ENCODE measurements at places on chromosomes 11 and 22.

DNA sequence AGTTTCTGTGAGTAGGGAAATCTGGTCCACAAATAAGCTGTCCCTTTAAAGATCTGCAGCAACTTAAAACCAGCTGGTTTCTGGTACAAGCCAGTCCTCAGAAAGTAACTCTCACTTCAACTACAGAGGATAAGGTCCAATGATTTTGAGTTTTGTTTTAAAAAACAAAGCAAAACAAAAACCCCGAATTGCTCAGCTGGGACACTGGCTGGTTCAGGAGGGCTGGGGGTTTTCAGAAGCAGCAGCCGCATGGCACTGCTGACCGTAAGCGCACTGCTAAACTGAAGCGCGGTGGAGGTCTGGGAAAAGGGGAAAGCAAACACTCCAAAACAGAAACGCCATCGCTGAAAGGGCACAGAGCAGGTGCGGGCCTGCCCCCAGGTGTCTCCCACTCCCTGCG is 59.7 kb downstream of the MICAL3 start:
- no peak for DNase-seq

DNA sequence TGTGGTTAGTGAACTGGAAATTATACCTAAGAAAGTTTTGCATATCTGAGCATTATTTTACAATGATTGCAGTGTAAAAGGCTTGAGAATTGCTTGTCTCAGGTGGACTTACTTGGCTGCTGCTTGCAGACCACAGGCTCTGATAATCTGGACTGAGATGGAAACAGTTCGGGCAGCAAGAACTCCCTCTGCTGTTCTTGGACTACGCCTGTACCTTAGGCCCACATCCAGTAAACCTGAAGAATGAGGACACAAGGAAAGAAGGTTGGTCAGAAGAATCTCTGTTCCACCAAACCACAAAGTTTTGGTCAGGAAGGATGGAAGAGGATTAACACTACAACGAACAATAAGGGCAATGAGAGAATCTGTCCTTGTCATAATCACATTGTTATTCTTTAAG is 80.1 kb downstream of the C2CD3 start:
- DNase-seq: no peak

- DNase-seq: no peak
Observed at GRCh38 chr11:95739108-95739938, 50.3 kb downstream of the FAM76B start.

GRCh38 chr11:66309475-66309874 is 7.4 kb downstream of the CD248 start:
- no peak for DNase-seq

- DNase-seq: peak; percentile 66
Observed at GRCh38 chr11:910589-911030, at the start of gene CHID1. Gene CHID1, minus strand, starts transcription at chr11:910810. Its CDS starts 5,994 bp downstream, at chr11:904816.

GRCh38 chr22:20424568-20424931 is 13.1 kb downstream of the SCARF2 start:
- DNase-seq: no peak

- no peak for DNase-seq
Observed at GRCh38 chr11:69874178-69874983, 55.2 kb upstream of the FGF3 start.

DNA sequence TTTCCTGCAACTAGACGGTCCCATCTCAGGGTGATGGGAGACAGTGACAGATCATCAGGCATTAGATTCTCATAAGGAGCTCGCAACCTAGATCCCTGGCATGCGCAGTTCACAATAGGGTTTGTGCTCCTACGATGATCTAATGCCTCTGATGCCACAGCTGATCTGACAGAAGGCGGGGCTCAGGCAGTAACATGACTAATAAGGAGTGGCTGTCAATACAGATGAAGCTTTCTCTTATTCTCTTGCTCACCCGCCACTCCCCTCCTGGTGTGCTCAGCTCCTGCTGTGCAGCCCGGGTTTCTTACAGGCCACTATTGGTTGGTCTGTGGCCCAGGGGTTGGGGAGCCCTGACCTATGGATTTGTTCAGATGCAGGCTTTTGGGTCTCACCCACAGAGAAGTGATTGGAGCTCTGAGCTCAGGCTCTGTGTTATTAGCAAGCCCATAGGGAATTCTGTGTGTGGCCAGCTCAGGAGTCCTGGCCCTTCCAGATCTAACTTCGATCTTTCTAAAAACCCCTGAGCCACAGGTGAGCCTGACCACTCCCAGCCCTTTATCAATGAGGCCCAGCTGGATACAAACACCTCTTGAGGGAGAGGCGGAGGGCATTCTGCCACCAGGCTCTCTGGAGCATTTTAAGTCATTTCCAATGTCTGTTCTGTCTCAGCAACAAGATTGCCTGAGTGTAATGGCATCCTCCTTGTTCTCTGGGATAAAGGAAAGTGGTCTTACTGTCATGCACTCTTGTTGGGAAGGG is 351.8 kb downstream of the BUD13 start:
- no peak for DNase-seq

DNA sequence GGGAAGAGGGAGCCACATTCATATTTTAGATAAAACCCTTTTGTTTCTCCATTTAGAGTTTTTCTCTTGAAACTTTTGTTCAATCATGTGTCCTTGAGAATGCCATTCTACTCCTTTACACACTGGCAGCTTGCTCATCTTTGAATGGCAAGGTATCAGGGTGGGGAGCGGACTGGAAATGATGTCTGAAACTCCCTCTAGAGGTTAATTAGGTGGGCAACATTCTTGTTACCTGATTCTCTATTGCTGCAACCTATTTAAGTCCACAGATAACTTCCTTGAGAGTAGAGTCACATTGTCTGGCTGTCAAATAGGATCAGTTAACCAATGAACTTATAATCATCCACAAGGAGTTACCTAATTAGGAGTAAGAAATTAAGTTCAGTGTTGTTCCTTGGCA is 533.6 kb upstream of the API5 start:
- DNase-seq: no peak

GRCh38 chr11:114322934-114323333 is 26.7 kb downstream of the NNMT start:
- DNase-seq: no peak

- no peak for DNase-seq
Observed at GRCh38 chr11:87616511-87616910, 558.7 kb downstream of the RAB38 start.

GRCh38 chr11:86918973-86919372 is 36.2 kb downstream of the FZD4 start:
- DNase-seq: no peak

DNA sequence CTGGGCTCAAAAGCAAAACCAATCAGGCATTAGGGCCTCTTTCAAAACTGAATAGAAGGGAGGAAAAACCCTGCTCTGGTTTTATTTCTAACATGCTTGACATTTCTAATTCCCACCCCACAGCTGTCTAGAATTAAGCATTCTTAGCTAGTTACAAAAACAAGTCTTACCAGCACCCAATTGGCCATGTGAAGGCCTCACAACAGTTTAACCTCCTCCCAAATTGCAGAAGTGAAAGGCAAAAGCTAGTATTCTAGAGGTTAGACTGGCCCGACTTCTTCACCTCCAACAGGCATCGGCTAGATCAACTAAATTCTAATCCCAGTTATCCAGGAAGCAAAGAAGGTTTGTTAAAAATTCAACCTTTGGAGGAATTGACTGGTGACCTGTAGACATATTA is 6.5 kb downstream of the SF1 start:
- no peak for DNase-seq

GRCh38 chr22:40116496-40117200 is 61.1 kb upstream of the TNRC6B start:
- peak; percentile 14 for DNase-seq

GRCh38 chr22:47929646-47930185 is 1167.3 kb downstream of the TBC1D22A start:
- DNase-seq: no peak

DNA sequence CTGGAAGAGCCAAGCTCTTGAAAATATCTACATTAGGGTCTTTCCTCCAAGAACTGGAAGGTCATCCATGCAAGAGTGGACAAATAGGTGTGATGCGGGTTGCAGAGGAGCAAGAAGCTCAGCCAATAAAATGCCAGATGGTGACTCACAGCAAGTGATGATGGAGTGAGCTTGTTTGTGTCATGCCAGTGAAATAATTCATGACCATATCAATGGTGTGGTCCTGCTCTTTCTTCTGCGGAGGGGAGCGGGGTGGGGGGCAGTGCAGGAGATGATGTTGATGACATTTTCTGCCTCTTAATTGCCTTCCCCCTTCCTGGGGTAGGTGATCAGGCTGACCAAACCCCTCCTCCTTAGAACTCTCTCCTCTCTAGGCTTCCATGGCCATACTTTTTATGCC is 118.5 kb upstream of the TIMP3 start:
- DNase-seq: no peak

DNA sequence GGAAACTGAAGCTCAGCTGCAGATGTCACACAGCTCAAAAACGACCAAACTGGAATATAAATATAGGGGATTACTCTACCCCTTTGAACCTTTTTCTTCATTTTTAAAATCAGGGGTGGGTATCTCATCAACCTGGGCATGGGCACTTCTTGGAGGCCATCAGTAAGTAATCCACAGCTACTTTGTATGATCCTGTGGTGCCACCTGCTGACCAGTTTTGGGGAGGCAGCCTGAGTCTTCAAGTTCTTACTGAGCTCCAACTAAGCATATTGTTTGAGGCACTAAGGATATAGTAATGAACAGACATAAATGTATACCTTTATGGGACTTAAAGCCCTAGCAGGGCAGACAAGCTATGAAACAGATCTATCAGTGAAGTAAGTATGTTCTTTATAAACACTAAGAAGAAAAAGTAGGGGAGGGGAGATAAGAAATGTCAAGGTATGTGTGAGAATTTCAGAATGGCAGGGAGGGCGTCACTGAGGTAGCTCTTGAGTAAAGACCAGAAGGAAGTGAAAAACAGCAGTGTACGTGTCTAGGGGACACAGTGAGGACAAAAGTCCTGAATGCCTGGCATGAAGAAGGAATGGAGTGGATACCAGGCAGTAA is 18.4 kb downstream of the TUB start:
- peak; percentile 47 for DNase-seq

DNA sequence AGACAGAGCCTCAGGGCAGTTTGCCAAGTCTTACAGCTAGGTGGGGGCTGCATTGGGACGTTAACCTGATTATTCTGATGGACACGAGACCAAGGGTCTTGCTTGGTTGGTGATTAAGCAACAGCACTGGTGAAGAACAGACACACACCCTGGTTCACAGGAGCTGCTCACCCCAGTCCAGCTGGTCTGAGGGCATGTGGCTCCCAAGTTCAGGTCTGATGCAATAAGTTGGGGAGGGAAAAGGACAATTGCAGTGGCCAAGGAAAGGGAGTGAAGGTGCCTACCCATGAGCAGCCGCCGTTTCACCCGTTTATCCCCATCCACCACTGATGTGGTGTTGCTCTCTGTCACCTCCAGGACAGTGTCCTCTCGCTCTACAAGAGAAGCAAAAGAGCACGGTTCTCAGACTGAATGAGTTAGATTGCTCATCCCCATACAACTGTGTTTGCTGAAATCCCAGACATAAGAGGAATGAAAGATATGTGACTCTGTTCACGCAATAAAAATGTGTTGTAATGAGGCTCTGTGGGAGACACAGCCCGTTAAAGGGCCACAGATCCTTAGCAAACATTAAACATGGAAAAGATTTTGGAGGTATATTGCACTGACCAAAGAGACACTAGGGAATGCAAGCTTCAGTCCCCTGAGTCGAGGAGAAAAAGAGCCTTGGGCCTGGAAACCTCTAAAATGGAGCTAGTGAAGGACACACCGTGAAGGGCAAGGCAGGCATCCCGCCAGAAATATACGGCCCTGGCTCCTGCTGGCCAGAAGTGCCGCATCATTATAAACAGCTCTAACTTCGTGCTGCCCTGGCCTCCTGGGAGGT is 25.6 kb downstream of the SCUBE2 start:
- DNase-seq: no peak

DNA sequence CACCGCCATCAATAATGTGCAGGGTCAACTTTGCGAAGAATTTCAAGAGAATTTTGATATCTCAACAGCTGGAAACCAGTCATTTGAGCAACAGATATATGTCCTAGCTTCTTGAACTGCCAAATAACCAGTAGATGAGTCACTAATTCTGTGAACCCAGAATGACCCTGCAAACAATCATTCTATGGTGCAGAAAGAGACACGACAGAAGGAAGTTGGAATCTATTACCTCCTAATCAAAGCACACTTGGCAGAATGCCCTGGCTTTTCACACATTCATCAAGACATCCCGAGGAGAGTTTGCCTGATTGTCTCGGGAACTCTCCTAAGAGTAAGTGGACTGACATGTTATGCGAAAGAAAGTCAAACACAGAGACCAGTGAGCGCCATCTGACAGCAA is 621.1 kb downstream of the OPCML start:
- DNase-seq: no peak

- no peak for DNase-seq
Observed at GRCh38 chr22:36022162-36022561, 6.5 kb downstream of the RBFOX2 start.

DNA sequence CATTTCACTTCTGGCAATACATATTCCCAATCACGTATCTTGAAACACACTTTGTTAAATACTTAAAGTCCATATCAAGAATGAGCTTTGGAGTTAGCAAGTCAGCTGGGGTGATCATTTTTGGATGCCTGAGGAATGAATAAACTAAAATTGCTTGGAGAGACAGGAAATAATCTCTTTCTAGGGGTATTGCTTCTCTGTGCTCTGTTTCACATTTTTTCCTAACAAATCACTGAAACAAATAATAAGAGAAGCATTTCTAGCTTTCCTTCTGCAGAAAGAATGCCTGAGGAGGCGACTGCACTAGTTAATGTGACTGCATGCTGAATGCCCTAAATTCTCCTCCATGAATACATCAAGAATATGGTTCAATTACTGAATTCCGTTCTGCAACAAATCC is 541.4 kb upstream of the CCDC90B start:
- DNase-seq: no peak

GRCh38 chr22:24086310-24086709 is 75.2 kb downstream of the CABIN1 start:
- DNase-seq: no peak

DNA sequence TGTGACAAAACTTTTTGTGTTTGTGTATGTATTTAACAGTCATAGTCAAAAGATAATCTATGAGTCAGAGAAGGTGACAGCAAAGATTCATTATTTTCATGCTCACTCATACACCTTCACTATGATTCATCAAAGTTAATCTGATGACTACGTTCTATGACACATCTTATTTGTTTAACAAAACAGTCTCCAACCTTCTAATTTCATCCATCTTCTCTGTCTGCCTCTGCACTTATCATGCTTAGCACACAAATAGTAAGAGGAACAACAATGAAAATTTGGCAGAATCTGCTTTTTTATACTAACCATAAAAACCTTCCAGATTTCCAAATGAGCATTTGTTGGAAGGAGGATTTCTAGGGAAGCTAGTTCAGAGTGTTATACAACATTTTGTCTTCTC is 568.9 kb downstream of the LUZP2 start:
- DNase-seq: no peak

DNA sequence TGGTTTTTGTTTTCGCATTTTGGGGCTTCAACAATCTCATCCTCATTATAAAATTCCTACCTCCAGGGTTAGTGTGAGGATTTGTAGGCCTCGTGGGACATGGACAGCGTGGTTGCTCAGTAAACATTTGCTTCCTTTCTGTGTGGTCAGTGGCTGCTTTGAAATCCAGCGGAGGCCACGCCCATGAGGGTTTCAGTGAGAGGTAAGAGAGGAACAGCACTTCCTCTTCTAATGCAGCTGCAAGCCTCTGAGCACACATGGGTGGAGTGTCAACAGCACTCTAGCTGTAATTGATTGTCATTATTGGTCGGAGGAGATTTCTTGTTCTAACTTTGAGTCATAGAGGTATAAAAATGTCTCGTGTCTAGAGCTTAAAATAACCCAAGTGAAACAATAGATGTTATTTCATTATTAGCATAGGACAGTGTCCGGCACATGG is 6.0 kb upstream of the ARHGAP42 start:
- DNase-seq: no peak
